Mesangial cell (primary cell): ENCODE measurements at places on chromosomes 2 and 18. TPM values are rescaled to one million over a fixed set of nuclear protein-coding genes. Genes with fewer than 3 reads are reported as not detected.

IMP4 gene
- 84.6 and 133 TPM in 2 replicates for total RNA-seq

LAPTM4A gene
- total RNA-seq, result 93.0 and 101 TPM in 2 replicates

RNU2-63P gene
- not detected in 2 replicates for total RNA-seq

FSIP2 gene
- total RNA-seq, result under 0.01 TPM in 2 replicates

MYO5B gene
- total RNA-seq, result 12.2 and 24.6 TPM in 2 replicates

GKN1 gene
- not detected in 2 replicates for total RNA-seq

PFN4 gene
- 0.49 and 1.1 TPM in 2 replicates for total RNA-seq

ADRA2B gene
- total RNA-seq, result not detected in 2 replicates

UGT1A6 gene
- 0.65 and 7.6 TPM in 2 replicates for total RNA-seq

ALPI gene
- not detected in 2 replicates for total RNA-seq

SCN2A gene
- under 0.01 and 0.89 TPM in 2 replicates for total RNA-seq

KCNG2 gene
- total RNA-seq, result not detected in 2 replicates

AKAIN1 gene
- total RNA-seq, result not detected in 2 replicates

SLC4A3 gene
- 9.0 and 20.0 TPM in 2 replicates for total RNA-seq

FN1 gene
- total RNA-seq, result 9,759 and 15,712 TPM in 2 replicates

CCDC74A gene
- total RNA-seq, result 22.3 and 65.8 TPM in 2 replicates

HNMT gene
- total RNA-seq, result 0.33 and 1.6 TPM in 2 replicates

SLC14A1 gene
- 0.38 and 2.8 TPM in 2 replicates for total RNA-seq

SLC4A5 gene
- total RNA-seq, result under 0.01 and 0.51 TPM in 2 replicates

AQP12B gene
- total RNA-seq, result not detected in 2 replicates

SIX2 gene
- total RNA-seq, result 9.6 and 15.2 TPM in 2 replicates

PLCL1 gene
- total RNA-seq, result under 0.01 and 0.51 TPM in 2 replicates

SIX3 gene
- total RNA-seq, result not detected in 2 replicates

VSNL1 gene
- 0.13 and 0.33 TPM in 2 replicates for total RNA-seq

MAB21L4 gene
- total RNA-seq, result not detected in 2 replicates

DPYSL5 gene
- total RNA-seq, result 0.16 TPM in 1 of 2 replicates, not detected in the other

SFTPB gene
- not detected in 2 replicates for total RNA-seq

GREB1L gene
- 2.8 and 4.1 TPM in 2 replicates for total RNA-seq

CFAP210 gene
- under 0.01 TPM in 1 of 2 replicates, not detected in the other for total RNA-seq

AQP4 gene
- total RNA-seq, result 0.51 TPM in 1 of 2 replicates, not detected in the other

ALLC gene
- total RNA-seq, result not detected in 2 replicates

SERPINB7 gene
- 4.4 TPM in 1 of 2 replicates, not detected in the other for total RNA-seq

PIEZO2 gene
- total RNA-seq, result 2.0 and 5.3 TPM in 2 replicates

ALK gene
- not detected in 2 replicates for total RNA-seq

ACAA2 gene
- total RNA-seq, result 53.4 and 68.6 TPM in 2 replicates

PROC gene
- 0.16 and 2.3 TPM in 2 replicates for total RNA-seq
